ENCODE measurements at places on chromosomes 5 and 9.

DNA sequence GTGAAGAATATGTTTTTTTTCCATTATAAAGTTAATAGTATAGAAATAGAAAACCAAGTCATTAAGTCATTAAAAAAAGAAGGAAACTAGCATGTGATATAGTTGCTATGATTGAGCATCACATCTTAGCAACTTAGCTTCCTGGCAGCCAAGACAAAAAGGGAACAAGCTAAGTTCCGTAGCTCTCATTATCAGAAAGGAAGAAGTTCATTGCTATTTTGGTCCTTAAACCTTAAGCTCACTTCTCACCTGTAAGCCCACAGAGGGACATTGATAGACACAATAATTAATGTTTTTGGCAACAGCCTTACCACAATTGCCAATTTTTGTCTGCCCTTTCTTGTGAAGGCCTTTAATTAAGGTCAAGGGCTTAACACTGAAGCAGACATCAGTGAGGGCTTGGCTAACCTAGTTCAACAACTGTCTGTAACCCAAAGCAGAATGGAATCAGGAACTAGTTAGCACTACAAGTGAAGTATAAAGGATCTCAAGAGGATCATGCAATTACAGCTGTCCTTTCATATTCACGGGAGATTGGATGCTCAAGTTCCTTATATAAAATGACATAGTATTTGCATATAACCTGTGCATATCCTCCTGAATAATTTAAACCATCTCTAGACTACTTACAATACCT, 24.0 kb upstream of the KLF4 start:
- no peak for DNase-seq

- DNase-seq = no peak
Measured at GRCh38 chr9:133135146-133135745, 14.2 kb upstream of the RALGDS start.

DNA sequence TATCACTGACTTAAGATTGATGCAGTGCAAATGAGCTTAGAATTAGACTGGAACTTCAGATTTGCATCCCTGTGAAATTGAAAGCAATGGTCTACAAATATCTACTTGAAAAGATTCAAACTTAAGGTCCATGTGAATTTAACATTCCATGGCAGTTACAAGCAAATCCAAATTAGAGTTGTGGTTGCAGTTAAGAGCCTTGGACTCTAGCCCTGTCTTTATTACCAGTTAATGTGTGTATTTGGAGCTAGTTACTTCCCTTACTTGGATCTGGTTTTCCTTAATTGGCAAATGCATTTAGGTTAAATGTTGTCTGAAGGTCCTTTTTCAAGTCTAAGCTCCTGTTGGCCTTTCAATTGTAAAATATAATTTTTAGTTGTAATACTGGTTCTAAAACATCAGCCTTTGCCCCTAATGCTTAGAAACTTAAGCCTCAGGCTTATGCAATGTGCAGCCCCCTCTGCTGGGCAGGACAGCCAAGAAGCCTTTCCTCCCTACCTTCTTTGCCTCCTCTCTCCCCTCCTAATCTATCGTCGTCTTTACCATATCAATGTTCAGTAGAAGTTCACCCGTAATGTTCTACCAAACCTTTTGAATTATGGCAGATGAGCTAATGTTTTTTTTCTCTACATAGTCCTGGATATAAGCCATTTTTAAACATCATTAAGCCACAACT, 59.5 kb downstream of the ERMP1 start:
- no peak for DNase-seq

- no peak for DNase-seq
Measured at GRCh38 chr5:93008502-93009207, 572.4 kb downstream of the NR2F1-AS1 start.

DNA sequence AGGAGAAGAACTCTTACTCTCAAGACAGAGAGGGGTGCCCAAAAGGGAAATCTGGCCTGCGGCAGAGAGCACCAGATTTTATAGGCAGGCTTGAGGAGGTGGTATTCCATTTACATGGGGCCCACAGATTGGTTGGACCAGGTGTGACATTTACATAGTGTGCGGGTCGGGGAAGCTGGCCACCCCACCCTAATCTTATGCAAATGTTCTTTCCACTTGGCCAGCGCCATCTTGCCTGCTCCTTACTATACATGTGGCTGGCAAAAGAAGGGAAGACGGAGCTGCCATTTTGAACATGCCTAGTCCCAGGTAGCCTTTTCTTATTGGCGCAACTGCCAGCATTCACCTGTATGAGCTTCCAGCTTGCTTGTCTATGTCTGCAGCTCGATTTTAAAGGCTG, 34.8 kb downstream of the PLEKHG4B start:
- DNase-seq = no peak

GRCh38 chr9:69109152-69109551, 64.9 kb upstream of the TJP2 start:
- DNase-seq = no peak

All from CD8-positive, alpha-beta T cell (primary cell).